SJSA1 (cell line): ENCODE measurements at places on chromosomes 7 and 10.

DNA sequence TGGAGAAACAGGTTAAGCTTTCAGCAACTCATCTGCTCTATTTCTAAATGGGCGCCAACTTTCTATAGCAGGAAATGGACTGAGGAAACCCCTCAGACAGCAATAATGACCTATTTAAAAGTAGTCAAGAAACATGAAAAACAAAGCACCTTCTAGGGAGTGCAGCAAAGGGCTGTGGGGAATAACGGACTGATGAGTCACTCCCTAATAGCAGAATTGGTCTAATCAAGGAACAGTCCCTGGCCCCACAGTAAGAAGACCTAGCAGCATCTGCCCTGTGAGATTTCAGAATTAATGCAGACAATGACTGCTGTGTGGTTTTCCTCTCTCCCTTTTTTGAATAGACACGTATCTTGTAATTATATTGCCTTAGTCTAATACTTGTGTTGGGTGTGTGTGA, 602.9 kb downstream of the IPMK start:
- peak; percentile 4 for DNase-seq

GRCh38 chr10:84543948-84544347, 215.6 kb downstream of the CCSER2 start:
- no peak for DNase-seq

DNA sequence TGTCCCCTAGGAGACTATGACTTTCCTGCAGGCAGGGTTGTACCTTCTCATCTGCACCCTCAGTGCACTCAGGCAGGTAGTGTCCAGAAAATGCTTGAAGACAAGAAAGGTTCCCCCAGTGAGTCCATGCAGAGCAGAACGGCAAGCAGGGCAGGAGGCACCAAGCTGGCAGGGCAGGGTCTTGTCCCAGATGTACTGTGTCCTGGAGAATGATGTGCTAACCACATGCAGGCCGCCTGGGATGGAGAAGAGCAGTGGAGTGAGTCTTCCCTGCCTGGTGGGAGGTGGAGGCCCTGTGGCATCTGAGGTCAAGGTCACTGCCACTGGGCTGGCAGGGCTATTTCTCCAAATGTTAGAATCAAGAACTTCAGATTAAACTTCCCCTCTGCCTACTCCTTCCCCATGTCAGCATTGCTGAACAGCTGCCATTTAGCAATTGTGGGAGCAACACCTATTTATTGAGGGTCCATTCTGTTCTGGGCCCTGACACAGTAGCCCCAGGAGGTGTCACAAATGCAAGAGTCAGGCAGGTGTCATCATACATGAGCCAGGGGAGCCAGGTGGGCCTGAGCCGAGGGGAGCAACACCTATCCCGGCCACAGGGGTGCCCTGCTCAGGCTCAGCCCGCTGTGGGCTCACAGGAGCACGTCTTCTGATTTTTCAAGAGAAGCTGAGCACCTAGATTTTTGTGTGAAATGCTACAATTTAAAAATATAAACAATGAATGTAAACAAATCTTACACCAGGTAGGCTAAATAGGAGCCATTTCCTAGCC, 34.1 kb downstream of the PTPRE start:
- DNase-seq = no peak

GRCh38 chr7:103445228-103446048, 569 bp downstream of the SLC26A5 start:
- peak; percentile 1 for DNase-seq

- no peak for DNase-seq
Measured at GRCh38 chr7:139748373-139748765, 29.4 kb downstream of the HIPK2 start.

DNA sequence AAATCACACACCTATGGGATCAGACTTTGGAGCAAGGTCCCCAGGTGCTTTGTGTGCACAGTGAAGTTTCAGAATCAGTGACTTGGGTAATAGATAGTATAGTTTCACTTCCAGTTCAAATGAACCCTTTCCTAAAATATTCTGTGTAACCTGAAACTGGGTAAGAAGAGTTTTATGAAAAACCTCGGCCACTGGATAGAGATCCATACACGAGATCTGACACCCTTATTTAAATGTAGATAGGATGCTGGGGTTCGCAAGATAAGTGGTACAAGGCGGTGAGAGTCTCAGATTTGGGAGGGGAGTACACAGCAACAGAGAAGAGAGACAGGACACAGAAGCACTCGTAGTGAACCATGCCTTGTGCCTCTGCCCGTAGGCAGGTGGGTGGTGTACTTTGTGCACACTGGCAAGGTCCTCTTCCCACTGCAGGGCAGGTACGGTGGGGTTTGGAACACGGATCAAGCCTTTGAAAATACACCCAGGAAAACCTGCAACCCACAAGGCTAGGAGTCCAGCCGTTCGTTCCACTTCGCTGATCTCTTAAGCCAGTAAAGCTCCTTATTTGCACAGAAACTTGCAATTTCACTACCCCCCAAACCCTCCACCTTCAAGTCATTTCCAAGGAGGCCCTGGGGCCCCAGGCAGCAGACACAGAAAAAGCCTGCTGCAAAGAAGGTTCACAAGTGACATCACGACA, 162.8 kb downstream of the USP6NL start:
- no peak for DNase-seq

DNA sequence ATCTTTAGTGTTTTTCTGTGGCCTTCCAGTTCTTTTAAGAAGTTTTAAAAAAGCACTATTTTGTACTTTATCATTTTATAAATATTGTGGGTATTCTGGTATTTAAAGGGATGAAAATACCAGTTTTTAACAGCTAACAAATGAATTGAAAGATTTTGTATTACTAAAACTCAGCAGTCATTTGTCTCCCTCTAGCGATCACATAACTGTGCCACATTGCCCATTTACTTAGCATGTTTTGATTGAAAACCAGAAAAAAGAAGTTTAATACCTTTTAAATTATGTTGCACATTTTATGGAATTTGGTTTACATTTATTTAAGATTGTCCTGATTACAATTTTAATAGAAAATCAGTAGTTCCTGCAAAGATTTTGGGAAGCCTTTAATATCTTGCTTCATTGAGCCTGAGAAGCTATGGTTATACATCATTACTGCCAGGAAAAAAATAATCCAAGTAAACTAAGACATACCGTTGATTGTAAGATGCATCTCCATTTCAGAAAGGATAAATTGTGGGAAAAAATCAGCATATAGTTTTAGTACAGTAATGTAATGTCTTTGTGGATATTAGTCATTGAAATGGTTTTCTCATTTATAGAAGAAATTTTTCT, 34.9 kb downstream of the TAX1BP1 start:
- no peak for DNase-seq

DNA sequence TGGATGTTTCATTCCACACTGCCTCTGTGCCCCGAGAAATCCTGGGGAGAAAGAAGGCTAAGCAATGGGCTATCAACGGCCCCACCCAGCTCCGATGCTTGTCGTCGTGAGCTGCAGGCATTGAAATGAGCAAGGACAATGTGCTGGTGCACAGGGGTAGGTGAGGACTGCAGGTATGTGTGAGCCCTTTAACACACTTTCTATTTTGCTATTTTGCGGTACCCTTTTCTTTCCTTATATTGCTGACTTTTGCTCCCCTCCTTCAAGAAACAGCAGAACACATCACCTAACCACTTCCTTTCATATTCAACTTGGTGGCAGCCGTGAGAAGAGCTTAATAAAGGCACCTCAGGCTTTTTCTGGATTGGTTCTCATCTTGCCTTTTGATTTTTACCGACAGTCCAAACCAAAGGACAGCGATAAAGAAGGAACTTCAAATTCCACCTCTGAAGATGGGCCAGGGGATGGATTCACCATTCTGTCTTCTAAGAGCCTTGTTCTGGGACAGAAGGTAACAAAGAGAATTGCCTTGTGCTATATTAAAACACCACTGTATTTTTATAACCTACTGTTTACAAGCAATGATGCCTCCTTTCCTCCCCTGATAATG, 39.2 kb downstream of the AIFM2 start:
- DNase-seq = no peak

DNA sequence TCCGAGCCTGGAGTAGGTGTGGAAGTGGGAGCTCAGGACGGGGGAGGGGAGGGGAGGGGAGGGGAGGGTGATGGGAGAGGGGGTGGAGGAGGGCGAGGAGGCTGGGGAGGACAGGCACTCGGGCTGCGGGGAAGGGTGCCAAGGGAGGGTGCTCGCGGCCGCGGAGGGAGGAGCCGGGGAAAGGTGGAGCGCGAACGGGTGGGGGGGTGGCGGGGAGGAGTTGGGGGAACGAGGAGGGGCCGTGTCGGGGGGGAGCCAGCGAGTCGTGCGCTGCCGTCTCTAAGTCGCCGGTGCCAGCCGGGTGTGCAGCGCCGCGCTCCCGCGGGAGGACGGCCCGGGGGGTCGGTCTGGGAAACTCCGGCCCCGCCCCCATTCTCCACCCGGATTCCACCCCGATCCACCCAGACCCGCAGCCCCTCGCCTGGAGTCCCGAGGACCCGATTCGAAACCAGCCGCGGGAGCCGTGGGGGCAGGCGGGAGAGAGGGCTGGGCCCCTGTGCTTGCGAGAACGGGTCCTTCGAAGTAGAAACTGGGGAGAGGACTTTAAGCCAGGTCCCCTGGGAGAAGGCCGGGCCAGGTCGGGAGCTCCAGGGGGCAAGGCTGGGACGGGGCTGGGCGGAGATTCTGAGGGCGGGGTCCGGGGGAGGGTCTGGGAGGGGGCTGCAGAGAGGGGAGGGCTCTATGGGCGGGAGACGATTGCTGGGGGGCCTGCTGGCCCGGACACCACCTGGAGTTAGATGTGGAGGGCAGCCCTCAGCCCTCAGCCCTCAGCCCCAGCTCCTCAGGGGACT, at the start of gene ZNF467:
Gene ZNF467 (minus strand): TSS at position 143 of the 791 bp plus-strand sequence. CDS start 2,556 bp downstream, outside the sequence.
- DNase-seq = no peak

- DNase-seq = peak; percentile 4
Measured at GRCh38 chr10:35961501-35961900, 319.4 kb upstream of the FZD8 start.

GRCh38 chr10:132103116-132103910, 37.6 kb downstream of the JAKMIP3 start:
- DNase-seq = no peak

GRCh38 chr7:135843214-135843613, 94.6 kb upstream of the FAM180A start:
- DNase-seq = no peak

GRCh38 chr10:124601016-124601415, 139.4 kb downstream of the LHPP start:
- DNase-seq = no peak

- DNase-seq = no peak
Measured at GRCh38 chr7:4706384-4707216, 24.5 kb downstream of the FOXK1 start.

DNA sequence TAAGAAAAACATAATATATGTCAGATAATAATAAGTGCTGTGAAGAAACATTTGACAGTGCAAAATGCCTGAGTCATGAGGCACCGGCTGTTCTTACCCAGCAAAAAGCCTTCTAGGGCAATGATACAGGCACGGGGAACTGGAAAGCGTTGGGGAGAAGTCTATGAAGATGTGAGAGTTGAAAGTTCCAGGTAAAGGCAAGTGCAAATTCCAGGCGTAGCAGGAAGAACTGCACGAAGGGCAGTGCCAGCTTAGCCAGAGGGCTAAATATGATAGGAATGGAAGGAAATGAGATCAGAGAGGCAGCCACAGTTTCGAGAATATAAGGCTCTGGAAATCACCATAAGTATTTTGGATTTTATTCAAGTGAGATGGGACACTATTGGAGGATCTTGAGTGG, 87.0 kb downstream of the IPMK start:
- no peak for DNase-seq

DNA sequence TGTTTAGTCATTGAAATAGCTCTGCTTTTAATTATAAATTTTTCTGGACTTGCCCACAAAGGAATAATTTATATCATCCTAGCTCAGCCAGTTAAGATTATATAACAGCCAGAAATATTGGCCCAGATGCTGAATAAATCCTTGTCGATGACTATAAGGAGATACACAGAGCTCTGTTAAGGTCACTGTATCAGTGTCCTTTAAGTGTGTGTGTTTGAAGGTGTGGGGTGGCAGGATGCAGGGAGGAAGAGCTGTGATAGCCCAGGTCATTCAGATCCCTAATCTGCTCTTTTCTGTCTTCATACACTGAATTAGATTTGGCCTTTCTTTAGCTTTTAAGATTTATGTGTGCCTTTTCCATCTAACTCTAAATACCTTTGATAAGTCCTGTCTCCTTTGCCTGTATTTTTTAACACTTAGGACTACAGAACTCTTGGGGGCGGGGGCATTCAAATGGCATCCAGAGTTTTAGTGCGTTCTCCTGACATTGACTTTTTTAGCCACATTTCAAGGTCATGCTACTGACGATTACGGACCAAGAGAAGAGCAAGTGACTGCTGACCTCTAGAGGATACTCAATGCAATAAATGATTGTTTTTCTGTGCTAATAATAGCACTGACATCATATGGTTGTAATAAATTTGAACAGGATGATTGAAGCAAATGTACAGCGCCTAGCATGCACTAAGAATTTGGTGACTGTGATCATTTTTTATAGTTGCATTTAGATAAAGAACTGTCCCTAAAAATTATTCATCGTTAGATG, 172.3 kb downstream of the CACNB2 start:
- peak; percentile 12 for DNase-seq

GRCh38 chr7:64314566-64314965, 805 bp downstream of the ZNF736 start:
- no peak for DNase-seq

GRCh38 chr10:97548828-97549455, 23.6 kb upstream of the ANKRD2 start:
- DNase-seq = no peak

GRCh38 chr10:86389441-86390193, 23.0 kb upstream of the GRID1 start:
- no peak for DNase-seq
